ENCODE measurements at places on chromosomes 11 and 22.

DNA sequence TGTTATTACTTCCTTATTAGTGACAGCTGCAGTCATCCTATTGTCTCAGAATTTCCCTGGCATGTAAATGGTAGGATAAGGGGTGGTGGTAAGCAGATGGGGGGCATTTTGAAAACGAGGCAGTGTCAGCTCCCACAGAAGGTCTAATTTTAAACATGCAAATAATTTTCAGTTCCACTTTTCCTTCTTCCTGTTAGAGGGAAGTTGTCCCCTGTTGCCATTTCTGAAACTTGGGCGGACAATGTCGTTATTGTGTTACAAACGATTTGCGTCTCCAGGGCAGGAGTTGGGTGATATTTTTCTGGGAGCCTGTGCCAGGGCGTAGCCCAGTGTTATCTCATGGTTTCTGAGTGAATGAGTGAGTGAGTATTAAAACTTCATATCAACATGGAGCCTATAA lies 7.4 kb downstream of the PTPRJ start:
- DNase-seq = no peak

GRCh38 chr11:70353900-70354568 lies 44.3 kb upstream of the CTTN start:
- DNase-seq = no peak

DNA sequence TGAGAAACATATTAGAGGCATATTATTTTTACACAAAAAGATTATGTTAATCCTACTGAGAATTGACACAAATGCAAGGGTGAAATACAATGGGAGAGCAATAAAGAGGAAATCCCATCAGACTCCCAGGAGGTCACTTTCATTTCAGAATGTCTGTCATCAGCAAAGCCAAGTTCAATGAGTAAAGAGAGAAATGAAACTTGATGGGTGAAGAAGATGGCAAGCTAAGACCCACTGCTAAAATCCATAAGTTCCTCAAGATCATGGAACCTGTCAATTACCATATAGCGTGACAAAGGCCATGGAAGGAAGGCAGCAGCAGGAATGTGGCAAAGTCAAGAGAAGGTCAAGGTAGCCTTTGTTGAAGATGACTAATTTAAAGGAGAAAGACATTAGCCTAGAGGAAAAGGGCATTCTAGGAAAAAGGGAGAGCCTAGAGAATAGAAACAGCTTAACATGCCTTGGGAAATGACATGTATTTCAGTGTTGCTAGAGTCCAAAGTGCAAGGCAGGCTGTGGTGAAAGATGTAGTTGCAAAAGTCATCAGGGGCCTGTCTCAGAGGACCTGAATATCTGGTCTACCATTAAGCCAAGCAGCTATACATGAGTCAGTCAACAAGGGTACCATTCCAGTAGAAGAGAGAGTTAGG lies 43.1 kb downstream of the FAM168A start:
- no peak for DNase-seq

- DNase-seq = peak; percentile 72
Measured at GRCh38 chr11:75867778-75868374, 52.9 kb downstream of the UVRAG start.

- no peak for DNase-seq
Measured at GRCh38 chr11:68373815-68374501, 61.6 kb downstream of the LRP5 start.

GRCh38 chr11:66720223-66720898 lies 8.7 kb downstream of the SPTBN2 start:
- DNase-seq = peak; percentile 48

DNA sequence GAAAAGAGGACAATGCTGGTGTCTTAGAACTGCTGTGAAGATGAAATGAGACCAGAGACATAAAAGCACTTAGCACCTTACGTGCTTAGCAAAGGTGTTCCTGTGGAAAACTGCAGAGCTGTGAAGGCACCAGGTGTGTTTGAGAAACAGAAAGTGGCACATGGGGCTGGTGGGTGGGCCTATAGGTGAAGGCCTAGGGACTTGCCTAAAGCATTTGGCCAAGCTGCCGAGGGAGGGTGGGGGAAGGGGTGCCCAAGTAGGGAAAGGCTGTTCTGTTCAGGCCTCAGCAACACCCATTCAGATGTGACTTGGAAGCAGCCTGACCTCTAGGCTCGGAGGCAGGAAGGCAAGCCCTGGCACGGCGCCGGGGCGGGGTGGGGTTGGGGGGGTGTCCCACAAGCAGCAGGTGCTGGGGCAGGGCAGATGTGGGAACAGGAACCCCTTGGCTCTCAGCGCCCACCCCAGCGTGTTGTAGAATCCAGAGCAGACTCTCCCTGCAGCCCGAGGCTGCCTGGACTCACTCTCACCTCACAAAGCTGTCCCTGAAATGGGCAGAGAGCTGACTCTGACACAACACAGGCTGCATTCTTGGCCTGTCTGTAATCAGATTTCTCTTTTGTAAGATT lies 366.7 kb upstream of the NARS2 start:
- DNase-seq = no peak

DNA sequence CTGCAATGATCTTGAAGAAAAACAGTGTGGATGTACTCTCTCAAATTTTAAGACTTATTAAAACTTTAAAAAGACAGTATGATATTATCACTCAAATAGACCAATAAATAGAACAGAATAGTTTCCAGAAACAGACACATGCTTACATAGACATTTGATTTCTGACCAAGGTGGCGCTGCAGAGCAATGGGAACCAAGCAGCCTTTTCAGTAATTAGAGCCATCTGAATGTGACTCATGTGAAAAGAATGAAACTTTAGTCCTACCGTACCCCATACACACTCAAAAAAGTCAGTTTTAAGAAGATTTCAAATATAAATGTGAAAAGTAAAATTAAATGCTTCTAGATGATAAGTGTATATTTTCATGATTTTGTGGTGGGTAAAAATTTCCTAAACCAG lies 74.2 kb upstream of the MS4A8 start:
- no peak for DNase-seq

- peak; percentile 93 for DNase-seq
Measured at GRCh38 chr22:26579331-26579886, 10.5 kb downstream of the TPST2 start.

- no peak for DNase-seq
Measured at GRCh38 chr11:12291313-12291712, 86.1 kb upstream of the PARVA start.

- DNase-seq = no peak
Measured at GRCh38 chr11:109986488-109986887, 106.7 kb upstream of the ZC3H12C start.

GRCh38 chr22:46626911-46627805 lies 7.0 kb downstream of the GRAMD4 start:
- DNase-seq = no peak

- DNase-seq = no peak
Measured at GRCh38 chr11:65476632-65477148, 22.2 kb upstream of the MALAT1 start.

GRCh38 chr11:43988040-43988817 lies 45.8 kb downstream of the C11orf96 start:
- no peak for DNase-seq

DNA sequence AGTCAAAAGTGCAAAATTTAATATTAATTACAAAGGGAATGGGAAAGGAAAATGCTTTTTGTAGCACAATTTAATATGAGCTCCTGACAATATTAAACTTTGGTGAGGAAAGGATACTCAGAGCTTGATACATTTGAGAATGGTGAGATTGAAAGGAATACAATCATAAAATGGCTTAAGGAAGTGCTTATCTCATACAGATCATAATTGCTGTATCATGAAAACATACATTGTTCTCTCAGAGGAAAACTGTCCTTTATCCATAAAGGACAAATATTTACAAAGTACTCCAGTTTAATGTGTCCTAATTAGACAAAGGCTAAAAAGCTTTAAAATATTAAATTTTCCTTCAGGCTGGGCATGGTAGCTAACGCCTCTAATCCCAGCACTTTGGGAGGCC lies 260.4 kb downstream of the TMEM135 start:
- DNase-seq = no peak

- no peak for DNase-seq
Measured at GRCh38 chr11:3809624-3809928, 1.2 kb downstream of the PGAP2 start.

DNA sequence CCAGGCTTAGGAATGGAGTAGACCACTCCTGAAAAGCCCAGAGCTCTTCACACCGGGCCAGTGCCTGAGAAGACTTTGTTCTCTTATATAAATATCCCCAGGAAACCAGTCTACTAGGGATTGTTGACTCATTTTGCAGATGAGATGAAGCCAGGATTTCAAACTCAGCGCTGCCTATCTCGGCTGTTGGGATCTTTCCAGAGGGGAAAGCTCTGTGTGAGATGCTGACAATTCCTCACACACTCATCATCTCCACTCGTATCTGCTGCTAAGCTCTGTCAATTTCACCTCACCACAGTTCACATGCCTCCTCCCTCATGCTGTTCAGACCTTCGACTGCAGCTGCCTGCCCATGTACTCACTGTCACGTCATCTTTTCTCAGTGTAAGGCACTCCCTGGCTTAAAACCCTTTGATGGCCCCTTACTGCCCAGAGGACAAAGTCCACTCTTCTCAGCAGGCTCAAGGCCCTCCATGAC lies 12.5 kb downstream of the USH1C start:
- DNase-seq = no peak

GRCh38 chr11:110100476-110101240 lies 7.5 kb downstream of the ZC3H12C start:
- peak; percentile 40 for DNase-seq

DNA sequence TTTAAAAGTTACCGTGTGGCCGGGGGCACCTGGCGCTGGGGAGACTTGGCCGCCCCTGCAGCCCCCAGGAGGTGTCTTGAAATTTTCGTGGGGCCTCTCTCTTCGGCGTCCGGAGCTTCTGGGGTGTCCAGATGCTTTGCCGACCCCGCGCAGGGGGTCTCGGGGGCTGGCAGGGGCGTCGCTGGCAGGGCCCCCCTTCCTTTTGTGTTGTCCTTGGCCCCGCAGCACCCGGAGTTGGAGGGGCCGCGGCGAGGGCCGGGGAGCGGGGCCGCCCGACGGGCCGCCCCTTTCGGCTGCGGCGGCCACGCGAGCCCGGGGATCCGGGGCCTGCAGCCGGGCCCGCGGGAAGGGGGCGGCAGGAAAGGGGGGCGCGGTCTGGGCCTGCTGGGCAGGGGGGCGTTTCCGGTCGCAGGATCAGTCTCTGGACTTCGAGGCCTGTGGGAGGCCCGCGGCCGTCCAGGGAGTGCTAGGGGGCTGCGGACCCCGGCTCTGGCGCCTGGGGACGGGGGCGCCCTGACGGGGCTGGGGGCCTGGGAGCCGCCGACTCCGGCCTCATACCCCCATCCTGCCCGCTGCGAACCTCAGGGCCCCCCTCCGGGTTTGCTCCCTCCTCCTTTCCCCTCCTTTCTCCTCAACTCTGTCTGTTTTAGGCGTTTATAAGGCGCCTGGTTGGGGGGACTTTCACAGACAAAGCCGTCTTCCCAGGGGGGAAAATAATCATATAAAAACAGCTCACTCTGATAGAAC lies 869 bp downstream of the ZC3H7B start:
- DNase-seq = no peak

GRCh38 chr11:120589376-120589775 lies 77.8 kb downstream of the GRIK4 start:
- DNase-seq = no peak

- no peak for DNase-seq
Measured at GRCh38 chr11:105857728-105858127, 164.3 kb downstream of the MSANTD4 start.

GRCh38 chr22:29947410-29948384 lies 64.7 kb downstream of the MTMR3 start:
- DNase-seq = no peak

DNA sequence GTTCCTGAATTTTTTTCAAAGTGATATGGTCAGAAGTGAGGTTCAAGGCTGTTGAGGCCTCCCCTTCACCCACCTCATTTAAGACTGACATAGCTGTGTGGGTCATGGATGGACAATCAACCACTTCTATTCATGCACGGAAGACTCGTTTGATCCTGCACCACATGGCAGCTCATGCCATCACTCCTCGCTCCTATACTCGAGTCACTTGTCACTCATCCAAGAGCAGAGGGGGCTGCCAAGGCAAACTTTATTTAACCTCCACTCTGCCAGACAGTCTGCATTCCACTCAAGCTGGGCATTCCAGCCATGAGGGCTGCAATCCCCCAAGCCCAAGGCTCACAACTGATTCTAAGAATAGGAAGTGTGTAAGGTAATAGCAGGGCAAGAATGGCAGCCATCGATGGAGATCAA lies 34.1 kb downstream of the SNX19 start:
- DNase-seq = no peak

DNA sequence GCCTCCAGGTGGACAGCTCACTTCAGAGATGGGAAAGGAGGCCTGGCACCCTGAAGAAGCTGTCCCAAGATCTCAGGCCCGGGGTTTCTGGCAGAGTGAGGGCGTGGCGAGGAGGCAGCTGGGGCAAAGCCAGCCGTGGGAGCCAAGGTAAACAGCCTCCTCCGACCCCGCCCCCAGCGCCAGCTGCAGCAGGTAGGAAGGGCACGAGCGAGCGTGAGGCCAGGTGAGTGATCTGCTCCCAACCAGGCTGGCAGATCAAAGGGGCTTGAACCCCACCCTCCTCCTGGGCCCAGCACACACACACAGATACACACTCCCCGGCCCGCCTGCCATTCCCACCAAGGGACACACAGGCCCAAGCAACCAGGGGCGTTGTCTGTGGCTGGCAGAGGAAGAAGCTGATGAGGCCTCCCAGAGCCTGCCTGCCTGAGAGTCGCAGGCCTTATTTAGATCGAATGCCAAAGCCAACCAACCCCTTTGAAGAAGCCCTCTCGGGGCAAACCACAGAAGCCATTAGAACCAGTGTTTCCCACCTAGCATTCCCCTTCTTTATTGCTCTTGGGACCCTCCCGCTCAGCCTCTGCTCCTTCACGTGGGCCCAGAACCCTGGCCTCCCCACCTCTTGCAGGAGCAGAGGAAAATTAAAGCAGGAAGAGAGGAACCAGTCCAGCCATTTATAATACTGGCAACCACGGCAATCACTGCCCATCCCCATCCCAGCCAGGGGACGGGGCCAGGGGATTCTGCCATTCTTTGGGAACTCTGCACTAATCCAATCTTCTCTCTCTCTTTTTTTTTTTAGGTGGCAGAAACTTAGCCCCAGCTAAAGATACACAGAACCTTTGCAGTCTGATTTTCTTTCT lies 5.0 kb downstream of the PDGFB start:
- no peak for DNase-seq

DNA sequence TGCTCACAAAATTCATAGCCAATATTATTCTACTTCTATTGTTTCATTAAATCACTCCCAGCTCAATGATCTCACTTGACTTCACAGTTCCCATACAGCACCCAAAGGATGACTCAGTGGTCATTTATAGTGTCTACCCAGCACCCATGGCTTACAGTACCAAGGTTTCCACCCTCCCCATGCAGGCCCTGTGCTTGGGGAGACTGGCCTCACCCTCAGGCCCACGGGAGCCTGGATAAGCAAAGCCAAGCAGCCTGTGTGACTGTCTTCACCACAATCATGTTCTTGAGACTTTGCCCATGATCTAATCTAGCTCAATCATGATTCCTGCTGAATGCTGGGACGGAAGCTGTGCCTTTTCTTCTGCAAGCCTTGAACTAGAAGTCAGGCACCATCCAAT lies 97.6 kb downstream of the SLC36A4 start:
- no peak for DNase-seq

DNA sequence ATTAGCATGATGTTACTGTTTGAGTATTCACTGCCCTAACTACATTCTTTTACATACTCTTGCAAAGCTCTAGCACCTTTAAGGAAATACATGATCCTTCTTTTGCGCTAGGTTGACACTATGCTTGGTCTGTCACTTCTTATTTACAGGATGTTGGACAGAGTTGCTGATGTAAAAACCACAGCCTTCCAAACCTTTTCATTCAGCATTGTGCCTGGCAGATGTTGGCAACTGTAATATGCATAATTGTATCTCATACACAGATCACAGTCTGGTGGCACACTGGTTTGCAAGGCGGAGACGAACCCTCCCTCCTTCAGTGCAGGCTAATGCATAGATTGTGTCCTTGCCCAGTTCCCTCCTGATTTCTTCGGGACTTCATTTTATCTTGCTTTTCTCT lies 224.1 kb downstream of the SNX19 start:
- no peak for DNase-seq

All from common myeloid progenitor, CD34-positive (primary cell).